T follicular helper cell (primary cell): ENCODE measurements at places on chromosomes 5 and 9.

GRCh38 chr5:153745778-153746395, 255.4 kb downstream of the GRIA1 start:
- DNase-seq, result no peak

GRCh38 chr5:40570408-40571129, 109.1 kb upstream of the PTGER4 start:
- DNase-seq, result no peak

DNA sequence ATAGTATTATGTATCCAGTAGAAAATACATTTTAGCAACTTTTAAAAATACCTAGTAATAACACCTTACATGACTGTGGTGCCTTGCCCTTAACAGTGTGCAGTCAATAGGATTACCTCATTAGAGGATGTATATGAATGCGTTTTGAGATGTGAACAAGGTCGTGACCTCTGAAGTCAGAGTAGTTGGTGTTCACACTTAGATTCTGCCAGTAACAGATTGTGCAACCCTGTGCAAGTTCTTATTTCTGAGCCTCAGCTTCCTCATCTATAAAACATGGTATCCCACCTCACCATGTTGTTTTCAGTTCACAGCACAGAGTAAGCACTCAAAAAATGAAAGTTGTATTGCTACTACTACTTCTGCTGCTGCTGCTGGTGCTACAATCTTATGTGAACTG, 347.3 kb downstream of the KDM4C start:
- no peak for DNase-seq

- DNase-seq, result no peak
Observed at GRCh38 chr5:22911019-22911418, 57.9 kb upstream of the CDH12 start.

- DNase-seq, result no peak
Observed at GRCh38 chr5:143207563-143208364, 195.7 kb downstream of the NR3C1 start.

GRCh38 chr5:176704817-176705216, 57.5 kb downstream of the TSPAN17 start:
- DNase-seq, result no peak

DNA sequence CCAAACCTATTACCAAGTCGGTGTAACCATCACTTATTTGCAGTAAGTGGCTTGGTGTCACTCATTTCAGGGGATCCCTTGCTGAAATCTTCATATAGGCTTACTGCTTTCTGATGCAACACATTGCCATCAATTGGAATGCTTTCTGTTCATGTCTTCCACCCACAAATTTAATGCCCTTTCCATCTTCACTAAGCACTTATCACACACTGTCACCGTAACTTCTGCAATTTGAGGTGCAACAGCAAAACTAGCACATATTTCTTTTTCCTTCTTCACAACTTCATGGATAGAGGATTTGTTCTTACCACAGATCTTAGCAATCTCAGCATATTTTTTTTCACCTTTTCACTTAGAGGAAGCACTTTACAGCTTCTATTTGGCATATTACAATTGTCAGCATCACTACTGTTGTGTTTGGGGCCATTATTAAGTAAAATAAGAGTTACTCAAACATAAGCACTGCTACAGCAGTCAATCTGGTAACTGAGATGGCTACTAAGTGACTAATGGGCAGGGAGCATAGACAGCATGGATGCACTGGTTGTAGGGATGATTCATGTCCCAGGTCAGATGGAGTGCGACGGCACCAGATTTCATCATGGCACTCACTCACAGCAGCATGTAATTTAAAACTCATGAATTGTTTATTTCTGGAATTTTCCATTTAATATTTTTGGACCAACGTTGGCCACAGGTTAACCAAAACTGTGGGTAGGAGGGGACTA, 70.1 kb downstream of the PIP5K1B start:
- DNase-seq, result no peak

- no peak for DNase-seq
Observed at GRCh38 chr5:155546075-155546474, 532.5 kb downstream of the KIF4B start.

GRCh38 chr5:127863610-127864395, 160.6 kb downstream of the CCDC192 start:
- no peak for DNase-seq

GRCh38 chr5:171805746-171806145, 20.1 kb downstream of the SMIM23 start:
- DNase-seq, result no peak

GRCh38 chr9:69307446-69308205, 17.4 kb upstream of the ENTREP1 start:
- DNase-seq, result no peak

- DNase-seq, result no peak
Observed at GRCh38 chr5:189486-189885, 1.8 kb upstream of the LRRC14B start.

DNA sequence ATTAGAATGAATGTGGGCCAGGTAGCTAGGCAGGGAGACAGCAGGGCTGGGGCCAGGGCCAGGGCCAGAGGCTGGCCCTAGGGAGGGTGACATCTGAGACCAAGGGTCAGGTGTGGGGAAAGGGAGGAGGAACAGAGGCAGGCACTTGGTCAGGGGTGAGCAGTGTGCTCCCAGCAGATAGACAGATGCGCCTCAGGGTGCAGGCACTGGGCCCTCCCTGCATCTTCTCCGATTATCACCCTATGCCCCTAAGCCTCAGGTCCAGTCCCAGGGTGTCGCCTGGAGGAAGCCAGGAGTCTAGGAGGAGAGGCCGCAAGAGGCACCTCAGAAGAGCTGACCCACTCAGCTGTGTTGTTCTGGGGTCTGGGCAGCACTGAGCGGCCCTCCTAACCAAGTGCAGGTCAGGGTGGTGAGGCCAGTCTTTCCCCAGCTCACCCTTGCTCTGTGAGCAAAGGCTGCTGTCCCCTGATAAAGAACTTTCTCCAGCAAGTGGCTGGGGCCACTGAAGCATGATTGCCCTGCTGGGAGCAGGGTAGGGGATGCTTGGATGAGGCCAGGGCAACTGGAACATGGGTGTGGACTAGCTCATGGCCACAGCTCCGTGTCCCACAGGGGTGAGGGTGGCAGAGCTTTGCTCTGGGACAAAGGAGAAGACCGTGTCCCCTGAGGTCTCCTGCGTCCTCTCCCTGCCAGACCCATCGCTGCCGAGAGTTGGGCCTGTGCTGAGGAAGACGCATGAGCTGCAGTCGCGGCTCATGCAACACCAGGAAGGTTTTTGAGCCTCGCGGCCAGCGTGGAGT, 2.1 kb upstream of the RASGEF1C start:
- no peak for DNase-seq

DNA sequence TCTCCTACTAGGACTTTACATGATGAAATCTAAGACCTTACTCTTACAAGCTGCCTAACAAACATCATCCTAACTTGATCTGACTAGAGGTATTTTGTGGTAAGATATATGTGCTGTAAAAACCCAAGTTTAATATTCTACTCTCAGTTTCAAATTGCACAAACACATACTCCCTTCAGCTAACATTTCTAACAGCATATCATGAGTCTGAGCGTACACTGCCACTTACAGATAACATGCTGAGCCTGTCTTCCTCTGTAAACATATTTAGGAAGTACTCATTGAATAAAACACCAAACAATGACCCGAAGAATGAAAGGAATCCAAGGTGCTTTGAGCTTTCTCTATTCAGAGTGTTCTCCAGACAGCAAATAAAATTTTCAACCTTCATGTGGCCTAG, 7.9 kb upstream of the ESM1 start:
- no peak for DNase-seq

- DNase-seq, result no peak
Observed at GRCh38 chr9:118290116-118290515, 585.9 kb downstream of the TLR4 start.

DNA sequence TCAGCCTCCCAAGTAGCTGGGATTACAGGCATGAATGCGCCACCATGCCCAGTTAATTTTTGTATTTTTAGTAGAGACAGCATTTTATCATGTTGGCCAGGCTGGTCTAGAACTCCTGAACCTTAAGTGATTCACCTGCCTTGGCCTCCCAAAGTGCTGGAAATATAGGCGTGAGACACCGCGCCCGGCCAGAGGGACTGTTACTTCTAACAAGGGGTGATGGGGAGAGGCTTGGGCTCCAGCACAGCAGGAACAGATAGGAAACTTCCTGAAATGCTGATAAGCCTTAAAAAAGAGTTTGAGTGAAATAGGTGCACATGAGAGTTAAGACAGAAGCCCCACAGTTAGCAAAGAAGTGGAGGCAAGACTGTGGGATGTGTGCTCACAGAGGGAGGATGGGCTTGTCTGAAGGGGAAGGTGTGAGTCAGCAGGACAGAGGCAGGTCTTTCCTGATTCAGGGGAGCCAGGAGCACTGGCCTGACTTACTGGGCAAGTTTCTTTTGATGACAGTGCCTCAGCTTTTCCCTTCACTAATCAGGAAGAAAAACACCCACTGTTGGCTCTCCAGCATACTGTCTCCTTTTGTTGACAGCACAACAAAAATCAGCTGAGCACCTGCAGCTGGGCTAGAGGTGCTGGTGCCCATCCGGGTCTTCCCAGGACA, 68.4 kb downstream of the RAD23B start:
- DNase-seq, result no peak

DNA sequence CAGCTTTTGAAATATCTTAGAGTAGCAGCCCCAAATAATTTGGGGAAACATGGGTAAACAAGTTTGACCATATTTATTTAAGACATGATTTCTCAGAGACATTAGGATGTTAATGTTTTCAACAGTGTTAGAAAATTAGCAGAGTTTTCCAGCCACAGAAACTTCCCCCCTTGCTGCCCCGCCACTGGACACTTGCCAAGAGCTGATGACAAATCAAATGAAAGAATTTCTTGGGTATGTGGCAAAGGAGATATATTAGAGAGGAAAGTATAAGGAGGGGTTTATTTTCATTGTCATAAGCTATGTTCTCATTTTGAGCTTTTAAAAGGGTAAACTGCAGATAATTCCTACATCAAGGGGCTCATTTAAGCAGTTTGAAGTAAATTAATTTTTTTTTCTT, 15.9 kb downstream of the GABRA1 start:
- no peak for DNase-seq

- DNase-seq, result no peak
Observed at GRCh38 chr9:114296338-114296737, 26.6 kb upstream of the ORM1 start.

- DNase-seq, result no peak
Observed at GRCh38 chr5:74067748-74068541, 441.9 kb downstream of the ARHGEF28 start.

GRCh38 chr9:126860757-126861466, 473 bp downstream of the ZBTB34 start:
- no peak for DNase-seq

DNA sequence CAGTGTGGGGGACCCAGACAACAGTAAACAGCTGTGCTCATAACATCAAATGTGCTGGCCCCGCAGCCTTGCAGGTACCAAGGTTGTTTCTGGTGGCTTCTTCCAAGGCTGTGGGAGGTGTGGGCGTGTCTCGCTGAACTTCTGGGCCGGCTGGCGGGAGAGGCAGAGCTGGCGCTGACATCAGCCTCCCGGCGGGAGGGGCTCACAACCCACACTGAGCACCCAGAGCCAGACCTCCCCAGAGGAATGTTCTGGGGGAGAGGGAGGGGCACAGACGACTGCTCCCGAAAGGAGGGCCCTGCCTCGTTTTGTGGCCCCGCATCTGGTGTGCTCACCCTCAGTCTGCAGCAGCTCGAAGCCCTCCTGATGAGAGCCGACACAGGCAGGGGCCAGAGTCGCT, 6.9 kb upstream of the SLC12A7 start:
- DNase-seq, result no peak

DNA sequence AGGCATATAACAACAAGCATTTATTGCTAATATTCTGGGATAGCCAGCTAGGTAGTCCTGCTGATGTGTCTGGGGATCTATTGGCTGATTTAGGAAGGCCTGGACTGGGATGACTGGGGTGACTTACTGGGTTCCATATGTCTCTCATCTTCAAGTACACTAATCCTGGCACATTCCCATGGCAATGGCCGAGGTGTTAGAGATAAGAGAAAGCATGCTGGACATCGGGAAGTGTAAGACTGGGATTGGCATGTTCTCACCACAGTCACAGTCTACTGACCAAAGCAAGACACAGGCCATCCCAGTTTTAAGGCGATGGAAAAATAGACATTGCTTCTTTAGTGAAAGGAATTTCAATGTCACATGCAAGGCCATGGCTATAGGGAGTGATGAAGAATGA, 29.7 kb downstream of the F2R start:
- no peak for DNase-seq

DNA sequence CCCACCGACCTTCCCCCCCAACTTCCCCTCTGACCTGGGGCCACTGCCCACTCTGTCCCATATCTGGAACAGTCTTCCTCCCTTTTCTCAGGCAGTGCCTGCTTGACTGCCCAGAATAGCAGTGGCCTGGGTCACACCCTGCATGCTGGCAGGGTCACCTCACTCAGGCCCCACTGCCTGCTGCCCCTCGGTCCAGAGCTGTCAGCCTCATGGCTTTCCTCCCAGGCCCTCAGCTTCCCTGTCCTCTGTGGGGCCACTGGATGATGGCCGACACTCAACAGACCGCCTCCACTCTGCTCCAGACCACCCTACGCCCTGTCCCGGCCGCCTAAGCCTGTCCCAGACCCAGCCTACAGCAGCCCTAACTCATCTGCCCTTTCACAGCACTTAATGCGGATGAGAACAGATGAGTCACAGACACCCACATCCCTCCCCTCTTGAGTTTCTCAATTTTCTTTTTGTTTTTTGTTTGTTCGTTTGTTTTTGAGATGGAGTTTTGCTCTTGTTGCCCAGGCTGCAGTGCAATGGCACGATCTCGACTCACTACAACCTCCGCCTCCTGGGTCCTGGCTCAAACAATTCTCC, 5.9 kb downstream of the PNPLA7 start:
- no peak for DNase-seq

DNA sequence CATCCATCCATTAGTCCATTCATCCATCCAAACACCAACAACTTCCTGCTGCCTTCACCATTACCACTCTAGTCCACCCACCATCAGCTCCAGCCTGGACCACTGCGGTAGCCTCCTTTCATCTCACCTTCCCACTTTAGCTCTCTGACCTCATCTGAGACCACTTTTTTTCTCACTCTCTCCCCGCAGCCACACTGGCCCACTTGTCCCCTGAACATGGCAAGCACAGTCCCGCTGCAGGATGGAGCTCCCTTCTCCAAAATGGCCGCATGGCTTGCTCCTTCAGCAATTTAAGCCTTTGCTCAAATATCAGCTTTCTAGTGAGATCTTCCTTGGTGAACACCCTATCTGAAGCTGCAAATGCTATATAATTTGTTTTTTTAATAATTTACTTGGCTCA, 11.1 kb downstream of the CSF1R start:
- no peak for DNase-seq

GRCh38 chr9:4101667-4102066, 198.2 kb downstream of the GLIS3 start:
- DNase-seq, result no peak

GRCh38 chr5:73273379-73274050, 100.5 kb downstream of the TMEM174 start:
- DNase-seq, result no peak
